ENCODE measurements at places on chromosomes 2 and 18.

- no peak for DNase-seq
Measured at GRCh38 chr2:196219671-196220070, 48.3 kb upstream of the STK17B start.

GRCh38 chr18:12291690-12292089 is 16.4 kb upstream of the TUBB6 start:
- no peak for DNase-seq

- DNase-seq: no peak
Measured at GRCh38 chr2:10289891-10290290, 12.8 kb upstream of the HPCAL1 start.

GRCh38 chr2:21822505-21822904 is 698.7 kb downstream of the TDRD15 start:
- DNase-seq: no peak

DNA sequence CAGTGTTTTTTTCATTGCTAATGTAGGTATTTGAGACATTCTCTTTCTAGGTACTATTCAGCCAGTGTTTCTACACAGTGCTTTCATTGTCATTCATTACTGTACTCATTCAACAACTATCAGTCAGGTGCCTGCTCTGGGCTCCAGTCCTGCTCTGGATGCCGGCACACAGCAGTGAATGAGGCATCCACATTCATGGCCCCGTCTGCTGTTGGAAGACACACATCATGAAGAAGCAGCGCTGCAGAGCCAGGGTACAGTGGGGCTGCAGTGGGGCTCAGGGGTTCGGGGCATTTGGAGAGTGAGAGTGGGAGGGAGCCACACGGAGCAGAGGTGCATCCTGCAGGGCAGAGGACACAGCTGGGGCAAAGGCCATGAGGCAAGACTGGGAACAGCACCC is 737.2 kb upstream of the RAB6C start:
- no peak for DNase-seq

DNA sequence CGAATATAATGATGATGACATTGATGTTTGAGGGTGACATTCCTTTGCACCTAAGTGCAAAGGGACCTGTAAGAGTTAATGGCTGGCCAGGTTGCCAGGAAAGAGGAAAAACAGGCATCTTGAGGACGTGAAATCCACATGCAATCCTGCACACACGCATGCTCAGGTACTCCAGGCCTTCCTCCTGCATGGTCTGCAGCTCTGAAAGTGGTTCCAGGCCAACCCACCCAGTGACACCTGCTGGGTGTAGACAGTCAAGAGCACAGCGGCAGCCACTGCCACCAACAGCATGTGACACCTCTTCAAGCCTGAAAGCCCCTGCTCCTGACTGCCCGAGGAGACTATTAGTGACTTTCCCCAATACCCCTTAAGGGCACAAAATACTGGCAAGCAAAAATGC is 101.6 kb downstream of the PIEZO2 start:
- no peak for DNase-seq

- DNase-seq: no peak
Measured at GRCh38 chr2:12637754-12638153, 79.0 kb upstream of the TRIB2 start.

GRCh38 chr18:74204526-74205152 is 56.3 kb downstream of the TIMM21 start:
- no peak for DNase-seq

DNA sequence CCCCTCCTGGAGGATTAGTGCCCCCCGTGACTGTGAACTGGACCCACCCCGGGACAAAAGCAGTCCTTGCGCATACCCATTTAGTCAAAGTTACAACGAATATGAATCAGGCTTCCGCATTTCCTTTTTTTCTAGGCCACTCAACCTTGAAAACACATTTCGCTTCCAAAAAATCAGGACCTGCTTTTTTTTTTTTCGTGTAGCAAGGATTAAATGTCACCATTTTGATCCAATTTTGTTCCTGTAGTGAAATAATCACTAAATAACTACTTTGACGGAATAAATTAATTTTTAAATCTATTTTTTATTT is 464 bp upstream of the FTCDNL1 start:
- DNase-seq: no peak

GRCh38 chr18:44123743-44124142 is 556.9 kb upstream of the SETBP1 start:
- DNase-seq: no peak

DNA sequence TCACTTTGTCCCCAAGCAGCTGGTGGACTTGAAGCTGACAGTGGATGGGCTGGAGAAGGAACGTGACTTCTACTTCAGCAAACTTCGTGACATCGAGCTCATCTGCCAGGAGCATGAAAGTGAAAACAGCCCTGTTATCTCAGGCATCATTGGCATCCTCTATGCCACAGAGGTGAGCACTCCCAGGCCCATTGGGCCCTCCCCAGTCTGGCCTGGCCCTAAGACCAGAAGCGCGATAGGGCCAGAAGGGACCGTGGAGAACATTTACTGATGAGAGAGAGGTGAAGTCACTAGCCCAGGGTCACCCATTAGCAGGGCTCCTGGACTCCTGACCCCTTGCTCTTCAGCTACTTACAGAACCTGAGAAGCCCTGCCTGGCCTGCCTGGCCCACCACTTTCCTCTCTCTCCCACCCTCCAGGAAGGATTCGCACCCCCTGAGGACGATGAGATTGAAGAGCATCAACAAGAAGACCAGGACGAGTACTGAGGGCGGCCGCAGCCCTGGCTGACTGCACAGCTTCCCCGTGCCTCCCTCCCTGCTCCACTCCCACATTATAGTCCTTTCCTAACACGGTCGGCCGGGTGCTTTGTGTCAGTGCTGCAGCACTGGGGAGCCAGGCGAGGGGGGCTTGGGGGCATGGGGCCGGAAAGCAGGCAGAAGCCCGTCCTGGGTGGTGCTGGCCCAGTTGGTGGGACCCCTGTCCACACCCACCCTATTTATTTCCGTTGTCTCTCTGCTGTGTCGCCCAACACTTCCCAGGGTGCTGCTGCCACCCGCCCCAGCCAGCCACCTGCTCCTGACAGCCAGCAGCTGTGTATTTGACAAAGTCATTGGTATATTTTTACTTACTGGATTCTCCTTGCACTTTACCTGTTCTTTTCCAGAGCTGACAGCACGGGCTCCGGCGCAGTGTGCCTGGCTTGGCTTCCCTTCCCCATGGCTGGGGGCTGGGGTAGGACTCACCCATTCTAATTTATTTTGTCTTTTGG is 6.6 kb upstream of the TMEM214 start:
- DNase-seq: no peak

DNA sequence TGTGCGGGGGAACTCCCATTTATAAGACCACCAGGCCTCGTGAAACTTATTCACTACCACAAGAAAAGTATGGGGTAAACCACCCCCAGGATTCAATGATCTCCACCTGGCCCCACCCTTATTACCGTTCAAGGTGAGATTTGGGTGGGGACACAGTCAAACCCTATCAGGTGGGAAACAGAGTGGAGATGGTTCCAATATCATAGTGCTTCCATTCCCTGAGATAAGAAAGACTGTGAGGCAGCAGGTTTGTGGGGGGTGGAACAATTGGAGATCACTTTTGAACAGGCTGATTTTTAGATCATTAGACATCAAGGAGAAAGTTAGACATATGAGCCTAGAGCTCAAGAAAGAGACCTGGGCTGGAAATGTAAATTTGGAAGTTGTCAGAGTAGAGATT is 39.3 kb downstream of the GKN2 start:
- DNase-seq: no peak

DNA sequence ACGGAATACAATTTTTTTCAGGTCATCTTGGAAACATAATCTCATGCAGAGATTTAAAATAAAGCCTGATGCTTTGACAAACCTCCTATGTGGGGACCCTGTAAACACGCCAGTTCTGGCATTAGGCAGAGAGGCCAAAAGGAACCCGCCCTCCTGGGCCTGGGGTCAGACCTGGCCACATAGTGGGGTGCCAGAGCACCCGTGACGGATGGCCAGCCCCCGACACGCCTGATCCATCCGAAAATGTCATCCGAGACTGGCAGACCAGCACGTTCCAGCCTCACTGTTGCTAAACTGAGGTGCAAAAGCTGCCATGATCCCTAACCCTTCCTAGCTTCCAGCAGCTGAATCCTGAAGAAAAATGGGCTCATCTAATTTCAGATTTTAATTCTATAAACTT is 222.6 kb upstream of the SALL3 start:
- DNase-seq: no peak

- DNase-seq: no peak
Measured at GRCh38 chr2:100748673-100749072, 71.3 kb upstream of the NPAS2 start.

- no peak for DNase-seq
Measured at GRCh38 chr18:58541789-58542425, 87.0 kb downstream of the ALPK2 start.

- DNase-seq: no peak
Measured at GRCh38 chr18:48946329-48946835, 4.4 kb downstream of the SMAD7 start.

DNA sequence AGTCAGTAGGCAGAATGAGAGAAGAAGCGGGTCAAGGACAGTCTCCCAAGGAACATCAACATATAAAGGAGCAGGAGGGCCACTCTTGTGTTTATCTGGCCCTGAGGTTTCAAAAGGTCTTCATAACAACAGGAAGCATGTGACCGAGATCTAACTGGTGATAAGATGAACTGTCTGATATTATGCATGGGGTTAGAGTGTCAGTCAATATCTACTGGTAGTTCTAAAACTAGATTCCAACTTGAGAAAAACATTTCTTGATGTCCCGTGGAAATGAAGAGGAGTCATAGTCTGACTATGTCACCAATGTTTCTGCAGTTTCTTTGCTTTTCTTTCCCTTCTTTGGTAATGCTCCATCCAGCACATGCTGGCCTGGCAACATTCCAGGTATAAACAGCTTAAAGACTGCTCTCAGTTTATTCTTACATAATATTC is 77.5 kb upstream of the ITPRID2 start:
- DNase-seq: peak; percentile 14

DNA sequence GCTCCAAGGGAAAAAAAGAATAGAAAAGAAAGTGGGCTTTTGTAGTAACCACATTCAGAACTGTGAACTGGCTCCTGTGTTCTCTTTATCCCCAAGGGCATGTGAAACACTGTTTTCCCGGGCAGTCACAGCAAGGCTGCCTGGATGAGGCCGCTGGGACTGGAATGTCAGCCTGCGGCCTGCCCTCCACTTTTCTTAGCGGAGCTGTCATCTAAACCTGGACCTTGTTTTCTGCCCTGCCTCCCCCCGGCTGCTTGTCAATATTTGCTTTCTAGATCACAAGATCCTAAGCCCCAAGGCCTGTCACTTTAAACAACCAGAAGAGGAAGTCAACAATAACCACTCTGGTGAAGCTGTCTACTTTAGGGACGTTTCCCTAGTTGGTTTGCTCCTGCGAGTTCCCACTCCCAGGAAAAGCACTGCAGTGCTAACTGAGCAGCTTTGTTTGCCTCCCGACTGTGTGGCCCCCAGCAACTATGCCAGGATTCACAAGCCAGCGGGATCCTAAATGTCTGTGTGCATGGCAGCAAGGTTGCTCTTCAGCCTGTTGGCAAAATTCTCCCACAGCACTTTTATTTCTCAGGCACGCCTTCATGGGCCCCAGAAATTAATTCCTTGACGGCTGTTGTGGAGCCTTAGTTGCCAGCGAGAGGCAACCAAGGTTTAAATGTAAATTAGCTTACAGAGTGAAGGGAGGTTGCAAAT is 30.6 kb downstream of the SOWAHC start:
- DNase-seq: peak; percentile 29

DNA sequence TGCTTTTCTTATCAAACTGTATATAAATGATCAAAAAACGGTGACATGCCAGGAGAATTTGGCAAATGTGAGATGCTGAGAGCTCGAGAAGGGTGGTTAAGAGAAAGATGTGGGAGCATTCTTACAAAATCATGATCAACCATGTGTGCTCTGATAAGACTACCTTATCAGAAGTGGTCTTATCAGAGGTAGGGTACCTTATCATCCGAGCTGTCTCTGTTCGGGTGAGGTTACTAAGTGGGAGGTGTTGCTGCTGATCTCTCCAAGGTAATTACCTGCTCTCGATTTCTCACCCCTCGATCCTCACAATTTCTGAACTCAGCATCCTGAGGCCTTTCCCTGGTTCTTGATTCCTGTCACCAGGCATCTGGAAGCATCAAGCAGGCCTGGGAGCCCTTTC is 813.0 kb upstream of the ID2 start:
- no peak for DNase-seq

GRCh38 chr2:233402346-233402745 is 48.1 kb downstream of the DGKD start:
- no peak for DNase-seq

Measured in NCI-H446 treated with DMSO at 0.1 percent for 48 hours (cell line).